ENCODE measurements at places on chromosomes 2 and 18.

DNA sequence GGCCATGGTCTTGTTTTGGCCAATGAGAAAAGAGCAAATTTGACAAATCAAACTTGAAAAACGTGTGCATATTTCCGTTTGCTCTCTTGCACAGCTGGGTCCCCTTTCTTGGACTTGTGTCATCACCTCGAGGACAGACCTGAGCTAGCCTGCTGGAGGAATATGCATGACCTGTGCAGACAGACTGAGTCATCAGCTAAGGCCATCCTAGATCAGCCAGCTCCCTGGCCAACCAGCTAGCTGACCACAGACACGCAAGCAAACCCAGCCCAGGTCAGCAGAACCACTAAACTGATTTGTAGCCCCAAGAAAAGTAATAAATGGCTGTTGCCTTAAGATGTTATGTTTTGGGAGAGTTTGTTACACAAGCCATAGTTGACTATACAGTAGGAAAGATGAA is 61.3 kb upstream of the PAX3 start:
- H3K27me3 ChIP-seq, result no peaks in the 10 kb centered on the region
- no peaks in the 10 kb centered on the region for H3K4me1 ChIP-seq
- H3K27ac ChIP-seq, result no peak overlapping the region
- DNase-seq, result no peak
- no peaks in the 10 kb centered on the region for H3K36me3 ChIP-seq

DNA sequence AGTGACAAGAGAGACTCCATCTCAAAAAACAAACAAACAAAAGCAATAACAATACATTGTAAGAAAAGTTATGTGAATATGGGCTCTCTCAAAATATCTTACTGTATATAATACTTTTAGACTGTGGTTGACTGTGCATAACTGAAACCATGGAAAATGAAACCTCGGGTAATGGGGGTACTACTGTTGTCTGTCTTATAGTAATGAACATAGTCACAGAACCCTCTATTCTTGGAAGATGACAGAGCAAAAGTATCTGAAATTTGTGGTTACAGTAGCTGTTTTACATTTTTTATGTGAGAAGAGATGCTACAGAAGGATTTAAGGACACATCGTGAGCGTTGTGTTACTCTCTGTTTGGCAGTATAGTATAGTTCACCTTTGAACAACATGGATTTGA is 60.5 kb downstream of the MAP4K4 start:
- peaks cover 13% of the 10 kb centered on the region for H3K4me1 ChIP-seq
- DNase-seq, result no peak
- H3K27me3 ChIP-seq, result no peaks in the 10 kb centered on the region
- no peak overlapping the region for H3K4me3 ChIP-seq
- H3K27ac ChIP-seq, result no peak overlapping the region

DNA sequence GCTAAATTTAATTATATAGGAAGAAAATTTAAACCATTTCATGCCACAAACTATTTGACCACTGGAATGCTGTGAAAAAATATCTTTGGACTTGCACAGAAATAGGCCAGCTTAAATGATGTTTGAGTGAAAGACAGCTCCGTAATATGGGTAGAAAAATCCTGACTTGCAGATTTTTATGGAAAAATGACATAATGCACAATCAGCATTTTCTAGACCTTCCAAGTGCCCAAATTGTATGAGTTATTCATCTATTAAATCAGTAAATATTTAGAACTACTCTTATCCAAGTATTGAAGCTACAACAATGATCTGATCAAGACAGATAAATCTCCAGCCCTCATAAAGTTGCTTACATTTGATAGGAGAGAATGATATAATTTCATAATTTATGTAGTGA is 691.1 kb upstream of the DDX18 start:
- H3K4me3 ChIP-seq, result no peak overlapping the region
- H3K27ac ChIP-seq, result no peak overlapping the region
- no peaks in the 10 kb centered on the region for H3K36me3 ChIP-seq

DNA sequence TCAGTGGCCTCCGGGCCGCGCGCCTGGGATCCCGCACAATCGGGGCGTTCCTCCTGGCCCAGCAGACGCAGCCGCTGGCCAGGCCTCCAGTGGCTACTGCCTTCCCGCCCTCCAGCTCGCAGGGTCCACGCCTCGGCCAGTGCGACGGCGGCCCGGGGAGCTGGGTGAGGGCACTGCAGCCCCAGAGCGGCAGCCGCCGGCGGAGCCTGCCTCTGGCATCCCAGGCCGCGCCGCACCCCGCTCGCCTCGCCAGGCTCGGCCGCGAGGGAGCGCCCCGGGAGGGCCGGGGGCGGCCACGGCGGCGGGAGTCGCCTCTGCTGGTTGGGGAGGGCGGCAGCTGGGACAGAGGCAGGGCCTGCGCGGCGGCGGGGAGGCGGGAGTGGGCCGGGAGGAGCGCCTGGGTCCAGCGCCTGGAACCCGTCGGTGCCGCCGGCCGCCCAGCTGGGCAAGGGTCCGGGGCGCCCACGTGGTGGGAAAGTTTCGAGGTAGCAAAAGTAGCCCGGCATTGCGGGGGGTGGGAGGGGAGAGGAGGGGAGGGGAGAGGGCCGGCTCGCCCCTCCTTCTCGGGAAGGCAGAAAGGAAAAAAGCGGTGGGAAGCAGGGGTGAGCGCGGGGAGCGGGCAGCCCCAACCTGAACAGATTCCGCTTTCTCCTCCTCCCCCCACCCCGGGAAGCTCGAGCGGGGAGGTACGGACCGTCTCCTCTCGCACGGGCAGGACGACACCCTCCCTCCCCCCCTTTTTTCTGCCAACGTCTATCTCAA is 1.5 kb upstream of the INHBB start:
- no peaks in the 10 kb centered on the region for H3K4me1 ChIP-seq
- H3K4me3 ChIP-seq, result no peak overlapping the region
- no peak overlapping the region for H3K27ac ChIP-seq
- H3K27me3 ChIP-seq, result peaks cover 77% of the 10 kb centered on the region
- no peak for DNase-seq

- H3K27me3 ChIP-seq, result no peaks in the 10 kb centered on the region
- no peaks in the 10 kb centered on the region for H3K36me3 ChIP-seq
- DNase-seq, result no peak
Measured at GRCh38 chr18:56214706-56215105, 423.7 kb downstream of the TXNL1 start.

- H3K4me1 ChIP-seq, result no peaks in the 10 kb centered on the region
- no peak overlapping the region for H3K4me3 ChIP-seq
- DNase-seq, result no peak
- no peaks in the 10 kb centered on the region for H3K36me3 ChIP-seq
- H3K27me3 ChIP-seq, result no peaks in the 10 kb centered on the region
- no peak overlapping the region for H3K27ac ChIP-seq
Measured at GRCh38 chr2:191649519-191649918, 28.4 kb upstream of the NABP1 start.

GRCh38 chr2:189440644-189440946 is 679 bp upstream of the WDR75 start:
- peaks cover 7% of the 10 kb centered on the region for H3K36me3 ChIP-seq
- peak overlapping the region; percentile 96 for H3K27ac ChIP-seq
- H3K27me3 ChIP-seq, result no peaks in the 10 kb centered on the region
- H3K4me3 ChIP-seq, result peak overlapping the region; percentile 97
- H3K4me1 ChIP-seq, result peaks cover 3% of the 10 kb centered on the region

- H3K4me1 ChIP-seq, result no peaks in the 10 kb centered on the region
- DNase-seq, result no peak
- no peak overlapping the region for H3K4me3 ChIP-seq
- H3K27ac ChIP-seq, result no peak overlapping the region
- H3K36me3 ChIP-seq, result no peaks in the 10 kb centered on the region
- no peaks in the 10 kb centered on the region for H3K27me3 ChIP-seq
Measured at GRCh38 chr2:132978840-132979239, 308.8 kb upstream of the LYPD1 start.

DNA sequence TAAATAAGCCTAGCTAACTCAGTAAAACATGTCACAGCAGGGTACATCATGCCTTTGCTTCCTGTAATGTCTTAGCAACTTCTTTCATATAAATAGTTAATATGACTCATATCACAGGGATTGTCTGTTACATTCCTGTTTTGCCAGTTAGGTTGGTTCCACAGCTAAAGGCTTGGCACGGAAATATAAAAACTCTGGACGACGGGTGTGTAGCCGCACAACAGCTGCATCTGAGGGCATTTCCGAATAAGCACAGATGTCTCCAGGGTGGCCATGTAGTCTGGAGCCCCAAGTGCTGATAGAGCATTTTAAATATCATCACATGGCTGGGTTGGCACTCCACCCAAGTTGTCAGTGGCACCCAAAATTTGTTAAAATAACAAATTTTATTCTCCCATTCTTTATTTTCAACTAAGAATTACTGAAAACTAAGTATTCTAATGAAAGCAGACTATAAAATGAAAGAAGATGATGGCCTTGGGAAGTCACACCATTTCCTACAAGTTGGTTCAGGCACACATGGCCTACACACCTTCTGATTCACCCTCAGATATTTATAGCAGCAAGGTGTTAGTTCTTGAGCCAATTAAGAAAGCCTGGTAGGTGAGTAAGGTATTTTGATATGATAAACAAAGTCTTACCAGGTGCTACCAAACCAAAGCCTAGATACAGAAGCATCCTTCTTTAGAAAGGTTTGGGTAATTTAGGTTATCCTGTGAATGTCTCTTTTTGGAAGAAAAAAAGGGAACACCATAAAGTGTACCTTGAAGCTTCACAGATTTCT is 61.8 kb upstream of the STK17B start:
- peaks cover 14% of the 10 kb centered on the region for H3K4me1 ChIP-seq
- DNase-seq, result no peak
- no peaks in the 10 kb centered on the region for H3K36me3 ChIP-seq
- no peak overlapping the region for H3K4me3 ChIP-seq
- peak overlapping the region; percentile 87 for H3K27ac ChIP-seq

DNA sequence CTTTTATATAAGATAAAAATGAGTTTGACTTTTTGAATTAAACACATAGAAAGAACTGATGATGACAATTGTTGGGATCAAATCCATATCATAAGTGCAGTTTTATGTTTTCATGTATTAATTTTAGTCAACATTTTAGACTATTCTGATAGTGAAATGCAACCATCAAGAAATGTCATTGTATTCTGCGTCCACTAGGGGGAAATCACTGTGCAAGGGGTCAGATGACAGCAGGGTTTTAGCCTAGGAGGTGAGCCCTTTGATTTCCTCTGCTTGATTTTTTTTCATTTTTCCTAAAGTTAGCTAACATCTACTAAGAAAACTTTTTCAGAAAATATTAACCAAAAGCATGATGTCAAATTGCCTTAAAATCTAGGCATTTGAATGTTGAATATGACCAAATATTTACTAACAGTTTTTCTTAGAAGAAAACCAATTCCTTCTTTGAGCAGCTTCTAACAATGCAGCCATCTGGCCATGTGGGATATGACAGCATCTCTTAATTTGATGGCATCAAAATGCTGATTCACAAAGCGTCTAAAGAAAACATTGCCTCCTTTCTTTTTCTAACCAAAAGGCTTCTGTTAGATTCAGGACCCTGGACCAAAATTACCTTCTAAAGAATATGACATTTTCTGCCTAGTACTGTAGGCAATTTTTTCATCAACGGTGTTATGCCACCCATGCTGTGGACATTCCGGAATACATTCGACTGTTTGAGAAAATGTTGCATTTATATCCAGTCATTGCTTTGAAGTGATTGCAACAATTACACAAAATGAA is 141.5 kb downstream of the SPHKAP start:
- no peaks in the 10 kb centered on the region for H3K27me3 ChIP-seq
- H3K27ac ChIP-seq, result no peak overlapping the region
- no peak overlapping the region for H3K4me3 ChIP-seq
- no peak for DNase-seq
- no peaks in the 10 kb centered on the region for H3K4me1 ChIP-seq

DNA sequence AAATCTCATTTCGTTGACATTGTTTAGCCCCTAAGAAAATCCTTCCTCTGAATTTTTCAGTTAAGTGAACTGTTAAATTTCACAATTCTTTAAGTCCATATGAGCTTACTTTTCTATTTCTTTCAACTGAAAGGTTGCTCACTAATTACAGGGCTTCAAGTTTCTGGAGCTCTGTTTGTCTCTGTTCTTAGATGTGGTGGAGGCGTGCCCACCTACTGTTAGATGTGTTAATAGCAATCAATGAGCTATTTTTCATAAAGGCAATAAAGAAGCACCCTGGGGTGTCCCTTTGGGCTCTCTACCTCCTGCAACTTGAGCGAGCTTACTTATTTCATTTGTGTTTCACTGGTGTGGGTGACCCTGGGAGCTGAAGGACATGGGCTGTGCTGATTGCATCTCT is 25.0 kb downstream of the CREG2 start:
- DNase-seq, result no peak
- no peaks in the 10 kb centered on the region for H3K36me3 ChIP-seq
- no peak overlapping the region for H3K27ac ChIP-seq
- peaks cover 7% of the 10 kb centered on the region for H3K4me1 ChIP-seq

DNA sequence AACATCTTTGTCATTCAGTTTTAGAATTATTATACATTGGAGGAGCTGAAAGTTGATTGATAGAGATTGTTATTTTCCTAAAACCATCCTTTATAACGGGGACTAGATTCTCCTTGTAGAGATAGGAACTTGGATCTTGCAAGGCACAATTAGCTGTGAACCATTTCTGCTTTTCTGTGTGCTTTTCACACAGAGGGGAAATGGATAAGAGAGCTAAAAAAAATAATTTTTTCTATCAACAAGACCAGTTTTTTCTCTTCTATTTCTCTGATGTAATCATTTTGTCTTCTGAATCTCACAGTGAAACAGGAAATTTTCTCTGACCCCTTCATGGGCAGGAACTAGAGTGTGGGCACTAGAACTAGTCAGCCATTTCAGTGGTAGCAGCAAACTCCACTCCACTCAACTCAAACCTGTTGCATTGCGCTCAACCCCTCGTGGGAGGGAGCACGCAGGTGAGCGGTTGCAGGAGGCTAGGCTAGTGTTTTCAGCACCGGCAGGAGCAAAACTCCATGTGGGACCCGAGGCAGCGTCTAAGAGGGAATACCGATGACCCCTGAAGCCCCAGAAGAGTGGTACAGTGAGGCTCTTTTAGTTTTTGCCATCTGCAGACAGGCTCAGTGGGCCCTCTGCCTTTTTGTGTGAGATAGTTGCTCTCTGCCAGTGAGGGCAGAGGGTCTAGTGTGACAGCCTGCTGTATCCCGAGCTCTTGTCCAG is 24.0 kb upstream of the SLC39A10 start:
- H3K36me3 ChIP-seq, result no peaks in the 10 kb centered on the region
- no peak overlapping the region for H3K27ac ChIP-seq
- no peak for DNase-seq
- no peaks in the 10 kb centered on the region for H3K4me1 ChIP-seq
- H3K4me3 ChIP-seq, result no peak overlapping the region

- DNase-seq, result no peak
- no peaks in the 10 kb centered on the region for H3K27me3 ChIP-seq
- H3K4me3 ChIP-seq, result no peak overlapping the region
- no peak overlapping the region for H3K27ac ChIP-seq
Measured at GRCh38 chr2:64966017-64966416, 23.2 kb upstream of the SLC1A4 start.

DNA sequence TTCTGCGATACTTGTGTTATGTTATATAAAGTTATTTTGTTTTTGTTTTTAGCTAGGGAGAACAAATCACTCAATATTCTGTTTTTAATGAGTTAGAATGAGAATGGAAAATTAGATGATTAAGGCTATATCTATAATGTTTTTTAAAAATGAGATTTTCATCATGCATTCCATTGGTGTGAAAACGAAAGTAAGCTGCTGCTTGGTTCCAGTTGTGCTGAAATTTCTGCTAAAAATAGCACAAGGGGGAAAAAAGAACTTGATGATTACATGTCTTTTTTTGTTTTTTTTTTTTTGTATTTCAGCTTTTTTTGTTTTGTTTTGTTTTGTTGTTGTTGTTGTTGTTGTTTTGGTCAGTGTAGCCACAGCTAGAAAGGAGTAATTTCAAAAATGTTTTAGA is 242.6 kb upstream of the KCNJ3 start:
- no peak overlapping the region for H3K27ac ChIP-seq
- H3K4me1 ChIP-seq, result no peaks in the 10 kb centered on the region
- no peak for DNase-seq
- H3K27me3 ChIP-seq, result no peaks in the 10 kb centered on the region
- H3K4me3 ChIP-seq, result no peak overlapping the region
